ENCODE measurements at places on chromosomes 6 and 20.

DNA sequence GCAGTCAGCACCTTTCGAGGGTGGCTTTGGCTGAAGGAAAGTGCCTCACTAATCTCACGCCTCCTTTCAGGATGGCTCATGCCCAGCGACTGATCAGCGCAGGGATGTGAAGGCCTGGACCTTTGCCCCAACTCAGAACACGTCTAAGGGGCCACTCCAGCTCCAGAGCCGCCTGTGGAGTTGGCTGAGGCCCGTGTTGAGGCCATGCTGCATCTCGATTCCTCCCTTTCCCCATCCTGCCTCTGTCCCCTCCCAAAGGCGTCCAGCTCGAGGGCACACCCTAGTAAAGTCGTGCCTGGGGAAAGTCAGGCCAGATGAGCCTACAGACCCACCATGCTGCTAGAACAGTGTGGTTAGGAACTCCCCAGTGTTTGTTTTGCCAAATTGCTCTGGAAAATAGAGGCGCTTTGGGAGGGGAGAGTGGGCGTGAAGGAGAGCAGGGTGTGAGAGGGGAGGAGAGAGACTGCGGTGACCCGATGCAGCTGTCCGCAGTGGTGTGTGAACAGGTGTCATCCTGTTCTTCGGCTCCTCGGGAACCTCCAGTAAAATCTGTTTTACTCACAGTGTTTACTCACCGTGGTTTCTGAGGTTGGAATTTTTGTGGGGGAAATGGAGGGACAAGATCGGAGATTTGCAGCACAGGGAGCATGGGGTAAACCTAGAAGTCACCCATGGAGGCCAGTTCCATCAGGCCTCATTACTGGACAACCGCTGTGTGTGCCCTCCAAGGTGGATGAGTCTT, 85.0 kb upstream of the PMEPA1 start:
- peak; percentile 28 for DNase-seq

GRCh38 chr6:41536795-41537758, 9.1 kb upstream of the FOXP4 start:
- DNase-seq, result peak; percentile 87

GRCh38 chr6:99818161-99818560, 175.9 kb downstream of the MCHR2 start:
- DNase-seq, result no peak

DNA sequence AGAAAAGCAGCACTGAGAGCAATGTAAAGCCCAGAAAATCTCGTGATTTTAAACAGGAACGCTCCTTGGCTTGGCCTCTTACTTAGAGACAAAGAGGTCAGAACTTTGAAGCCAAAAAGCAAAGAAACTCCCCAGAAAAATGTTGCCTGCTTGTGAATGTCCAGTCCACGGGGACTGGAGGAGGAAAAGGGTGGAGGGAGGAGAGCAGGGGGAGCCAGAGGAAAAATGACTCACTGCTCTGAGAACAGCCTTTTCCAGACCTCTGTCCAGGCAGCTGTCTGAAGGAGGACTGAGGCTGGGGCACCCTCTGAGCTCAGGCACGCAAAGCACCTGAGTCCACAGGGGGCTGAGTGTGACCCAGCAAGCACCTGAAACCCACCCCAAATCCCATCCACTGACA, 64.7 kb downstream of the TRAM2 start:
- no peak for DNase-seq

DNA sequence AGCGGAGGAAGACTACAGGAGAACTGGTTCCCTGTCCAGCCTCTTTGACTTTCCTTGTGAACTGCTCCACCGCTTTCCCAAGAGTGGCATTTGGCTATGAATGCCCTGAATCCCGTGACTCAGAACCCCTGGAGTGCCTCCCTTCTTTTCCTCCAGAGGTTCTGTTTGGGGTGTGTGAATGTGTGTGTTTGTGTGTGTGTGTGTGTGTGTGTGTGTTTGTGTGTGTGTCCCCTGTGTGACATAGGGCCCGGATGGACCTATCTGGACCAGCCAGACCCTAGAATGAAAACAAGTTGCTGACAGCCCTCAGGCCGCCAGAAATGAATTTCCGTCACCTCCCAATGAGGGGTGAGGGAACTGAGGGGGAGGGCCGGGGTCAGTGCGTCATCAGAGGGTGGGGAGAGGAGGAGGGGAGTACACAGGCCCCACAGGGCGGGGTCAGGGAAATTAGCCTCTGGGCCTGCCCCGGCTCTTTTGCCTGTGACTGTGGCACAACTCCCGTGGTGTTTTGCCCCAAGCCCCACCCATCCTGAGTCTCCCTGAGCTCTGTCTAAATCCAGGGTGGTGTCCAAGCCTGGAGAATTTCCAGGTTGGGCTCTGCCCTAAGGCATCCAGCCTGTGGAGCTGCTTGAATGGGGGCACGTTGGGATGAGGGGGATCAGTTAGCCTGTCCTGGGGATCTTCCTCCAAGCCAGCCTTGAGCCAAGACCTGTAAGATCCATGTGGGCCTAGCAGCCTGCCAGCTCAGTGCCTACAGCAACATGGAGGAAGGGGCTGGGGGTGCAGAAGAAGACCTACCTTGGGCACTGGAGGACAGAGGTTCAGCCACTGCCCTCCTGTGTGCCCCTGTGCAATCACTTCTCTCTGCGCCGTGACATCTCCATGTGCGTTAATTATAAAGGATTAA, 15.2 kb upstream of the MRPS18A start:
- DNase-seq, result peak; percentile 89

GRCh38 chr20:11716239-11716944, 201.3 kb upstream of the BTBD3 start:
- DNase-seq, result peak; percentile 19

DNA sequence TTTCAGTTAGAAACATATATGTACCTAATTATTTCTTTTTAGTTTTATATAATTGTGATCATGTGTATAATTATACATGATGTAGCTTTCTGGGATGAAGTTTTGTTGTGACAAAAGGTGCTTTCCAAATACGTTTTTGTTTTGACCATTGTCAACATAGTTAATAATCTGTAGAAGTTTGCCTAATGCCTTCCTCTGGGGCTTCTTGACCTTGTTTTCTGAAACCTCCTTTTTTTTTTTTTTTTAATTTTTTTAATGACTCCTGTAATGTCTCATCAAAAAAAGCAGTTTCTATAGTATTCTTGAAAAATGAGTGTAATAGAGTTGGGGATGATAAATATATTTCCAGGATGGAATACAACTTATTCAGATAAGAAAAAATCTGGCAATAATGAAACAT, 434.7 kb upstream of the SOX4 start:
- no peak for DNase-seq

GRCh38 chr6:139439349-139439748, 64.9 kb upstream of the CITED2 start:
- DNase-seq, result no peak

- no peak for DNase-seq
Measured at GRCh38 chr20:45341939-45342854, 6.0 kb downstream of the SDC4 start.

DNA sequence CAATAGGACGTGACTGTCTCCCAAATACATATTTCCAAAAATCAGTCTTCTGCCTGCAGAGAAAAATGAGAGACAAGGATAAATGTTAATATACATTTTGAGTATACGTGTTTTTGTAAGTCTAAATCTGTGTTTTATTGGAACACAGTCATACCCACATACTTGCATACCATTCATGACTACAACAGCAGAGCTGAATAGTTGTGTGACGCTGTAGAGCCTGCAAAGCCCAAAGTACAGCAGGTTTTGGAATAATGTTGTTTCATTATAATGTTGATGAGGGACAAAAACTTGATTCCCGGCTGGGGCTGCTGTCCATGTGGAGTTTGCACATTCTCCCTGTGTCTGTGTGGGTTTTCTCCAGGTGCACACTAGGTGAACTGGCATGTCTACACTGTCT, 23.8 kb upstream of the FBXO9 start:
- no peak for DNase-seq

DNA sequence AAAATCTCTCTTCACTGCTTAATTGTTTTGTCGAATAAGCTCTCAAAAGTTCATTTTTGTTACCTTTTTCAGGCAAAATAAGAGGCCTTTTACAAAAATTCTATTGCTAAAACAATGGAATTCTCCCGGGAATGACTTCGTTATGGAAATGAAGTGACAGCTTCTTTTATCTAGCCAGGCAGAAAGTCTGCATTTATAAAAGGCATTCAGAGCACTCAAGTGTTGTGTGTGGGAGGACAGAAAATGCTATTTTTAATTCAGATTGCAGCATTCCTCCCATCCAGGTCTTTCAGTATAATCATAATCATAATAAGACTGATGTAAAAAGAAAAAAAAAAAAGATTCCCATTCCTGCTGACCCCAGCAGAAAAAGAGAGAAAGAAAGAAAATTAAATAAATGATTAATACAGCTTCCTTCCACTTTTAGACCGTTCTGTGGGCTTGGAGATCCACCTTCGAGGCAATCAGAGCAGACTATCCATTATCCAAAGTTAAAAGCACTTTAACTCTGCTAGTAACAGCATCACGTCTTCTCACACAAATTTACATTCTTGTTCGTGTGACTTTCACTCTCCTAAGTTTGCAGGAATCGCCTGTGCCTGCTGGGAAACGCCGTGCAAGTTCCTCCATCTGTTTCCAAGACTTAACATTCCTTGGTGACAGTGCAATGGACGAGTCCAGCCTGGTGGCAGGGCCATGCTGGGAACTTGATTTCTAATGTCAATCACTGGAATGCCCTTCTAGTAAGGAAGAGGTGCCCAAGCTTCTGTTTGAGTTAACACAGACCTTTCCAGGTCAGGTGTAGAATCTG, 258.8 kb downstream of the GMPR start:
- no peak for DNase-seq

GRCh38 chr20:2987861-2988260, 55.6 kb upstream of the GNRH2 start:
- no peak for DNase-seq

- no peak for DNase-seq
Measured at GRCh38 chr6:124053315-124053714, 249.7 kb downstream of the NKAIN2 start.

GRCh38 chr6:33198853-33199436, 1.5 kb downstream of the RXRB start:
- DNase-seq, result no peak

GRCh38 chr6:158357570-158358216, 45.4 kb downstream of the TULP4 start:
- DNase-seq, result no peak

GRCh38 chr6:35321091-35321490, 21.3 kb upstream of the PPARD start:
- no peak for DNase-seq

DNA sequence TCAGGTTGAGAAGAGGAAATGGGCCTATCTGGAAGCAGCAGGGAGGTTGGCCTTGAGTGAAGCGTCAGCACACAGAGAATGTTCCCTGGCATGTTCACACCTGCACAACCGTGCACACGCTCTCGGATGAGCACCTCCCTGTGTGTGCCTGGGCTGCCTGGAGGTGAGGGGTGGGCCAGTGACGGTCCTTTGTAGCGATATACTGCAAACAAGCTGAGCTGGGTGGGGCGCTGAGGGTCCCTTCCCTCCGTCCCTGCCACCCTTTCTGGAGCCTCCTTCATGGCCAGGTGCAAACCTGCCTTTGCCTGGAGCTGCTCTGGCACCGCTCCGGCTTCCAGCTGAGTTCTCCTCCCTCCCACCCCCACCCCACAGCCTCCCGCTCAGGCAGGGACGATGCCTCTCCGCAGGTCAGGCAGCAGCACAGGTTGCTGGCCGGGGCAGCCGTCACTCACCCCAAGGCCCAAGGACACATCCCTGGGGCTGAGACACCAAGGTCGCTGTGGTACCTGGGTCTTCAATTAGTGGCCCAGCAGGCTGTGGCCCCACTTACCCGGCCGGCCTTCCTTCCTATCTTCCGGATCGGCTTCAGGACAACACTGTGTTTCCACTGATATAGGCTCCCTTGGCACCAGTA, 111.6 kb downstream of the ERMARD start:
- DNase-seq, result no peak

DNA sequence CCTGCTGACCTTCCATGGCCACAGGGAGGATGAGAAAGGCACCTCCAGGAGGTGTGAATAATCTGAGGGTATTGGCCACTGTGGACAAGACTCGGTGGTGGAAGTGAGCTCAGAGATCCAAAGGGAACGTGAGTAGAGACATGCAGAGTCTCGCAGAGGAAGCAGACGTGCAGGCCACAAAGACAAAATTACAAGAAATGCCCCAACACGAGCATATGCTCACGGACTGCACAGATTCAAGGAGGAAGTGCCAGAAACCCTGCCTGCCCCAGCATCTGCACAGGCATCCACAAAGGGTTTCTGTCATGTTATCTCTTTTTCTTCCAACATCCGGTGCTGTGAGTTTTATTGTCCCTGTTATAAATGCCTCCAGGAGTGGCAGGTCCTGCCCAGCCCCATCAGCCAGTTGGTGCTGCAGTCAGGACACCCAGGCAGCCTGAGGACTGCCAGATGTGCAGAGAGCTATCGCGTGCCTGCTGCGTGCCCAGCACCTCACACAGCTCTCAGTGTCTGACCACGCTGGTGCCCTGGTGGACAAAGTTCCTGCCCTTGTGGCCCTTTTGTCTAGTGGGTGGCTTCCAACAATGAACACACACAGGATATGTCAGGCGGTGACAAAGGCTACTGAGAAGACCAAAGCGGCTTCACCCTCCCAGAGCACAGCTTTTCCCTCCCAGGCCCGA, 34.0 kb upstream of the FANCE start:
- DNase-seq, result peak; percentile 48
